ENCODE measurements at places on chromosomes 1 and 21. TPM values are rescaled to one million over a fixed set of nuclear protein-coding genes. Genes with fewer than 3 reads are reported as not detected.

Gene CGN
- 0.61 TPM for total RNA-seq

Gene PTGER3
- total RNA-seq: not detected

Gene CLEC20A
- total RNA-seq: not detected

Gene DNMT3L
- not detected for total RNA-seq

Gene OR2L13
- not detected for total RNA-seq

Gene GBP5
- not detected for total RNA-seq

Gene ETS2
- 7.5 TPM for total RNA-seq

Gene G0S2
- total RNA-seq: 8.1 TPM

Gene COL8A2
- total RNA-seq: not detected

Gene MECR
- total RNA-seq: 17.3 TPM

Gene SNX27
- total RNA-seq: 32.6 TPM

Gene CD1E
- not detected for total RNA-seq

Gene FBXO2
- 3.9 TPM for total RNA-seq

Gene CNIH3
- 0.81 TPM for total RNA-seq

Gene HS2ST1
- total RNA-seq: 5.1 TPM

Gene TCHHL1
- not detected for total RNA-seq

Gene MEX3A
- 2.0 TPM for total RNA-seq

Gene PSMG1
- 102 TPM for total RNA-seq

Gene RGL1
- total RNA-seq: 0.91 TPM

Gene C2CD4D
- total RNA-seq: not detected

Gene SIPA1L2
- total RNA-seq: 10.7 TPM

Gene C1orf94
- not detected for total RNA-seq

Gene CD1B
- not detected for total RNA-seq

Gene CYP4Z1
- total RNA-seq: not detected

Gene RAP1A
- total RNA-seq: 12.1 TPM

Gene RPE65
- not detected for total RNA-seq

Gene GLIS1
- total RNA-seq: 0.03 TPM

Gene SAMSN1
- not detected for total RNA-seq

Gene BSND
- not detected for total RNA-seq

Gene C2CD2
- 19.7 TPM for total RNA-seq

Gene SLC5A3
- 18.4 TPM for total RNA-seq

Gene TFF3
- not detected for total RNA-seq

Gene CIART
- total RNA-seq: 15.3 TPM

Gene FAM131C
- total RNA-seq: 2.4 TPM

Gene PLXNA2
- 1.6 TPM for total RNA-seq

Gene ST6GALNAC3
- total RNA-seq: 0.06 TPM

Gene CYP4A22
- not detected for total RNA-seq

Gene METTL25B
- total RNA-seq: 34.4 TPM

Gene OR2T33
- total RNA-seq: not detected

Gene ELAPOR1
- total RNA-seq: 0.88 TPM

Gene SYNJ1
- total RNA-seq: 1.6 TPM

Gene SZT2
- total RNA-seq: 13.3 TPM

Gene CADM3
- total RNA-seq: 0.07 TPM

Gene PEX10
- 67.4 TPM for total RNA-seq

Gene FAM163A
- not detected for total RNA-seq

Gene SAMD11
- 69.4 TPM for total RNA-seq

Measured in Caki2 (cell line).